ENCODE measurements at places on chromosomes 16 and 17.

- no peak for DNase-seq
These were observed 1.4 kb upstream of the UNK start for GRCh38 chr17:75783069-75783783.

- DNase-seq, result no peak
These were observed 173.8 kb downstream of the MAP2K6 start for GRCh38 chr17:69588316-69588715.

DNA sequence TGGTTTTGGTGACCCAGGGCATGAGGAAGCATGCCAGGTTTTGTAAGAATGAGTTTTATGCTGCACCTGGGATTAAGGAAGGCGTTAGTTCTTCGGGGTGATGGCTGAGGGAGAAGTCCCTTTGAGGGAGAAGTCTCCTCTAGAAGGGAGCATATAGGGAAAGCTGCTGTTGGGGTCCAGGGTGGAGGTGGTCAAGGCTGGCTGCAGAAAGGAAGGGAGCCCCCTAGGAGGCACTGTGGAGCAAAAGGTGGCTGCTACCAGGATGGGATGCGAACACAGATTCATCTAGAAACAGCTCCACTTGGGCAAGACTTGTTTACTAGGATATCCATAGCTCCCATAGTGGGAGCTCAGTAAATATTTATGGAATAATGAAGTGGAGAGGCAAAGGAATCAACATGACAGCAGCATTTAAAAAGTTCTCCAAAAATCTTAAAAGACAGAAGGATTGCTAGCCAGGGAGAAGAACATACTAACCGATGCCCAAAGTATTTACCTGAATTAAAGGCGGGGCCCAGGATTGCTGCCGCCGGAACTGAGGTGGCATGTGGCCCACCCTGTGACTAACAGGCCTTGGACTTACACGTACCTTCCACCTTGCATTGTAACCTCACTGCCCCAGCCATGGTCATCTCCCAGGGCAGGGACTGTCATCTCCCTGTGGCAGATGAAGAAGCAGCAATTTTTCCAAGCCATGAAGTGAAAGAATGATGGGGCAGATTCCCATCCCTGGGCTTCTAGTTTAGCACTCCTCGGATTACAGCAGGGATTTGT is 7.1 kb upstream of the LPCAT2 start:
- DNase-seq, result no peak

DNA sequence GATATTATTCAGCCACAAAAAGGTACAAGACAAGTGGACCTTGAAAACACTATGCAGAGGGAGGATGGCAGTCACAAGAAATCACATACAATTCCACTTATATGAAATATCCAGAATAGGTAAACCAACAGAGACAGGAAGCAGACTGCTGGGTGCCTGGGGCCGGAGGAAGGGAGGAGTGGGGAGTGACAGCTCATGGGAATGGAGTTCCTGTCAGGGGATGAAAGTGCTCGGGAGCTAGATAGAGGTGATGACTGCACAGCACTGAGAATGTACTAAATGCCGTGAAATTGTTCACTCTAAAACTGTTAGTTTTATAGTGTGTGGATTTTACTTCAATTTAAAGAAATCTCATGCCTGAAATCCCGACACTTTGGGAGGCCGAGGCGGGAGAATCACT is 74.2 kb upstream of the MED9 start:
- no peak for DNase-seq

DNA sequence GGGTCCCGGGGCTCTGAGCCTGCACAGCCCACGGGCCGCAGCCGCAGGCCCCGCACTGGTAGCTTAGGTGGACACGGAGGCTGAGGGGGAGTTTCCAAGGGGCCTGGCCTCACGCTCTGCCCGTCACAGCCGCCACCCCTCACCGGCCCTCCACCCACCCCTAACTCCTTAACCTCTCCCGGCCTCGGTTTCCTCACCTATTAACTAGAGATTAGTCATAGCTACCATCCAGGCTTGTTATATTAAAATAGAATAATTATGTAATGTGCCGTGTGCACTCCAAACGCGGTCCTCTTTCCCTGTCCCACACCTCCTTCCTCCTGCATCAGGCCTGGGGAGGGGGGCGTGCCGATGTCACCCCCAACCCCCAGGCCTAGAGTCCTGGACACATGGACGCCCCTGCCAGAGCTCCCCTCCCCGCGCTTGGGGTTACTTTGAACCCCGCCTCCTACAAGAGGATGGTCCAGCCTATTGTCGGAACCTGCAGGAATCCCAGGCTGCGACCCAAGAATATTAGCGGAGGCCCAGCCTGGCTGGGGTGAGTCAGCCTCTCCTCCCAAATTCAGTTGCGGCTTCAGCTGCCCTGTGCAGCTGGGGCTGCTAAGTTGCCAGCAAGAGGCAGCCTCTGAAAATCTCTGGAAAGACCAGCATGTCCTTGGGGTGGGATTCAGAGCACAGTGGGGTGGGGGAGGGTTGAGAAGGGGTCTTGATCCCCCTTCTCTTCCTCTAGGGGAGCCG is 17.3 kb downstream of the SOCS3 start:
- DNase-seq, result no peak

DNA sequence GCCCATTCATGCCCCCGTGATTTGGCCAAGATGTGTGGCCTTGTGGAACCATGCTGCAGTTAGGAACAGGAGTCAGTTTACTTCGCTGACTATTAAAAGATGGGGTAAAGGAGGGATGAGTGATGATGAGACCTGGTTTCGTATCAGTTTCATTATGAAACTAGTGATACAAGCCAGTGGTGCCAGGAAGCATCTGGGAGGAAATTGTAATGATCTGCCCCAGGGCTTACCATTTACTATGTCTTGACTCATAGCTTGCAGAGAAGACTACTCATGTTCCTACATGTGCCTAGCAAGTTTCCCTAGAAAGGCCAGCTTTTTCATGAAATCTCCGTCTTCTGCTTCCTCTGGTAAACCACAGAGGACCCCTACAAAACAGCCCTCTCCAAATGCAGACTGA is 23.2 kb downstream of the CDH3 start:
- no peak for DNase-seq

GRCh38 chr16:65120831-65121721 is 787 bp downstream of the CDH11 start:
- DNase-seq, result no peak
